ENCODE measurements at places on chromosomes 1 and 21.

DNA sequence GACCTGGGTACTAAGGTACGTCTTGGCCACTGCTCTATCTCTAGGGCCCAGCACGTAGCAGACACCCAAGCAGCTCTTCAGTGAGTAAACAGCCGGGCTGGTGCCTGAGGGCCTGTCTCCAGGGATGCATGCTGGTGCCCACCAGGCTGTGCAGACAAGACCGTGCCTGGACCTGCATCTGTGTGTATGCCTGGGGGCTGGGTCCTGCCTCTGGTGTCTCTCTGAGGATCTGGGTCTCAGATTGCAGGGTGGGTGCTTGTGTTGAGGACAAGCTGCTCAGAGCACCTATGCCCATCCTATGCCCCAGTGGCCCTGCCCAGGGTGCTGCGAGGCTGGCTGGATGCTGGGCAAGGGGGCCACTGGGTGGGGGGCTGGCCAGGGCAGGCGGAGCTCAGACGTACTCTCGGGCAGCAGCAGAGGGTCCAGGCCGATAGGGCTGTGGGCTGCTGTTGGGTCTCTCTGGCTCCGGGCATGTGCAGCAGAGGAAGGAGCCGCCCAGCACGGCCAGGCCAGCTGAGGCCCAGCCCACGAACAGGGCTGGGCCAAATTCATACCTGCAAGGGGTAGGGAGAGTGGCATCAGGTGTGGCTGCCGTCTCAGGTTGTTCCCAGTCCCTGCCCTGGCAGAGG, 4.4 kb downstream of the CLDN19 start:
- no peak for DNase-seq

DNA sequence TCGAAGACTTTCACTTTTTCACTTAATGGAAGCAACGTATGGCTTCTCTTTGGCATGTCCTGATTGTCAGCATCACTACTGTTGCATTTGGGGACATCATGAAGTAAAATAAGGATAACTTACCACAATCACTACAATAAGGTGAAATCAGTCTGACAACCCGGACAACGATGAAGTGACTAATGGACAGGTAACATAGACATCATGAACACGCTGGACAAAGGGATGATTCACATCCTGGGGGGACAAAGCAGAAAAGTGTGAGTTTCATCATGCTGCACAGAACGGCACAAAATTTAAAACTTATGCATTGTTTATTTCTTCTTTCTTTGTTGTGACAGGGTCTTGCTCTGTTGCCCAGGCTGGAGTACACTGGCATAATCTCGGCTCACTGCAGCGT, 53.9 kb downstream of the FH start:
- DNase-seq: no peak

- no peak for DNase-seq
Measured at GRCh38 chr1:45282351-45282750, 44.3 kb upstream of the HPDL start.

DNA sequence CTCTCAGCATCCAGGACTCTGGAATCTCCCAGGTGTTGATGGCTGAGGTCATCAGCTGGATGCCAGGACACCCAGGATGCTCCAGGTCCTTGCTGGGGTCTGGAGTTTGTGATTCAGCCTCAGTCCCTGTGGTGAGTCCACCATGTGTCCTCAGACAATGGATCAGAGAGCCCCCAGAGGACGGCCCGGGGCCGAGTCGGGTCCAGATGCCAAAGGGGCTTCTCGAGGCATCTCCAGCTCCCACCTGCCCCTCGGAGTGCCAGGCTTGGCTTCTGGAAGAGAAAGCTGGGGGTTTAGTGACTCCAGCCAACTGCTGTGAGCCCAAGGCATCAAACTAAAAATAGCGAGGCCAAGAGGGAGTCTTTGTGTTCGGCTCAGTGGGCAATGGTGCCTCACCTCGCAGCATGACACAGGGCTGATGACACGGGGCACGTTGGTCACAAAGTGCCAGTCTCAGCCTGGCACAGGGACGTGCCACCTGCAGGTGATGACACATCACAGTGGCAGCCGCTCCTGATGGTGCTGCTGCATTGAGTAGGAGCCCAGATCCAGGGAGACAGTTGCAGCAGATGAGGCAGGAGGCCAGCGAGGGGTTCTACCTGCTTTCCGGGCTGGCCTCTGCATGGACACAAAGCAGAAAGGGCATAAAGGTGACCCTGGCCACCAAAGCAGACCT, 10.6 kb downstream of the PDE9A start:
- DNase-seq: no peak

- DNase-seq: no peak
Measured at GRCh38 chr1:224873434-224874369, 55.8 kb upstream of the DNAH14 start.

DNA sequence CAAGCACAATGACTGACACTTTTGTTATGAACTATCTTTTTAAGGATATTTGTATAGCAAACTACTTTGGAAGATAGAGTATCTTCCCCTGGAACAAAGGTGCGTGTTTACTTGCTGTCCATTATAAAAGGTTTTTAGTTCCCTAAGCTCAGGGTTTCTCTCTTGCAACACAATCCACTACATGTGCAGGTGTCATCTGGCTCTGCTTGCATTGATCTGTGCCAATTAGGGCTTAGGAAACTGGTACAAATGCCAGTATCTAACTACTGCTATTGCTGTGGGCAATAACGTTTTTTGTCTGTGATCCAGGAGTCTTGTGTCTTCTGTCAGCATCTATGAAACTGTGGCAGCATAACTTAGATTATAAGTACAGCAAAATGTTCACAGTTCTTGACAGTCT, 68.3 kb upstream of the ABCD3 start:
- no peak for DNase-seq

DNA sequence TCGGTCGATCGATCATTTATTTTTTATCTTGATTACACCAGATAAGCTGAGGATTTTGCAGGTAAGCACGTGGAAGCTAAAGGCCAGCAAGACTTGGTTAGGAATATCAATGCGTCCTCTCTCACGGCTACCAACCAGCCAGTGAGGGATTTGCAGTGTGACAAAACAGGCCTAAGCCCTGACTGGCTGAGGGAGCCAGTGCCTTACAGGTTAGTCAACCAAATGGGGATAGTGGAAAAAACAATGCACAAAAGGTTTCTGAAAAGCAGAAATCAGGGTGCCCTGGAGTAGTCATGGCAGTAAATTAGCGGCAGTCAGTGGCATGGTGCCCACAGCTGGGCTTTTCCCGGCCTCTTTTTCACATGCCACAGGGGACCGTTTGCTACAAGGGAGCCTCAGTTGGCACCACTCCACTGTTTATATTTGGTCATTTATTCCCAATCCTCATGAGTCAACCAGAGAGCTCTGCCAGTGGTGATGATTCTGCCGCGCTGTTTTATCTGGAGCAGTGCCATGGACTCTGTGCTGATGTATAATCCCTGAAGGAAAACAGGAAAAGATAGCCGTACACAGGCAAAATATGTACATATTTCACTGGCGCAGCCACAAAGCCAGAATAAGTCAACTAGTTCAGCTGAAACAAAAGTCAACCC, 167.6 kb downstream of the RHOU start:
- DNase-seq: peak; percentile 79

DNA sequence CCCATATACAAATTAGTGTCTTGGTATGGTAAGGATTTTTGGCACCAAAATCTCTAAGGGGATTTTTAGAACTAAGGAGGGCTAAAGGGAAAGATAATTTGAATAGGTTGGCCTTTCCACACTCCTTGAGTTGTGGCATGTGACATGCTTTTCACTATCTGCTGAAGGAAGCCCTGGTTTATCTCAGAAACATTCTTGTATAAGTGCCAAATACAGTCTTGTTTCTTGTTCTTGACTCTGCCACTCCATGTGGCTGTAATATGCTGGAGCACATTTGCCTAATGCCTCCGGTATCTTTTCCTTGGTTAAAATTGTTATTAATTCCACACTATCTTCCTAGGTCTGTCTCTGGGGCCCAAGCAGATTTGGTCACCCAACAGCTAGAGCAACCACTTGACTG, 457.0 kb downstream of the USP25 start:
- DNase-seq: no peak

GRCh38 chr1:89881415-89882058, 60.7 kb downstream of the LRRC8D start:
- no peak for DNase-seq

DNA sequence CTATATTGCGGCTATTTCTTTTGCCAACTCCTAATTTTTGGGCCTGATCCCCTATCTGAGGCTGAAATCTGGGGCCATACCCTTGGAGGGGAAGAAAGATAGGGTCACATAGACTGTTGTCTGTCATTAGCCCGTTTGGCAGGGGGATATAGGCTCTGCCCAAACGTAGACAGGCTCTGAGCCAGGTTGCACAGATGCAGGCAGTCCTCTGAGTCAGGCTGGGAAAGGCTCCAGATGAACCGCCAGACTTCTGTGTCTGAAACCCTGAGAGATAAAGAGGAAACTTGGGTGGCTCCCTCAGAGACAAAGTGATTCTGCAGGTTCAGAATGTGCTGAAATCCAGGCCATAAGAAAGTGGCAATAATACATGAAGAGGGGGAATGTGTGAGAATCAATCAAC, 4.0 kb upstream of the CAP1 start:
- peak; percentile 84 for DNase-seq

- peak; percentile 50 for DNase-seq
Measured at GRCh38 chr1:116067566-116067890, 43.7 kb upstream of the MAB21L3 start.

- no peak for DNase-seq
Measured at GRCh38 chr1:20271498-20272400, 18.9 kb upstream of the VWA5B1 start.

- DNase-seq: no peak
Measured at GRCh38 chr1:87683196-87683956, 354.7 kb downstream of the LMO4 start.

GRCh38 chr1:30877205-30877912, 31.2 kb downstream of the SDC3 start:
- DNase-seq: peak; percentile 90

DNA sequence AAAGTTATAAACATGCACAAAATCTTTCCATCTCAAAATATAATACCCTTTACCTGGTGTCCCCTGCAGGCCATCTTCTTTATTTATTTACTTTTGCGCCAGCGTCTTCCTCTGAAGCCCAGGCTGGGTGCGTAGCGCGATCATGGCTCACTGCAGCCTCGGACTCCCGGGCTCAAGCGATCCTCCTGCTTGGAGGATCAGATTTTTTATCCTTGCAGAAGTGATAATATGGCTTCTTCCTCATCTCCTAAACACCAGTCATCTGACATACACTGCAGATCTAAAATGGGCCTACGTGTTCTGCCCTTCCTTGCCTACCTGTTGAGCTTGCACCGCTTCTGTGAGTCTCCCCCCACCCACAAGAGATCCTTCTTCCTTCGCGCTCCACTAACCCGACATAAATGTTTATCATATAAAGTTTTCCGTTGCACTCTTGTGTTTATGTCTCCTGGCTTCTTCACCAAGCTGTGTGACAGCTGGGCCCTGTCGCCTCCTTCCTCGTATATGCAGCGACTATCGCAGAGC, 506 bp upstream of the SRP9 start:
- no peak for DNase-seq

- DNase-seq: no peak
Measured at GRCh38 chr1:211828584-211829342, 1.8 kb downstream of the LPGAT1 start.

DNA sequence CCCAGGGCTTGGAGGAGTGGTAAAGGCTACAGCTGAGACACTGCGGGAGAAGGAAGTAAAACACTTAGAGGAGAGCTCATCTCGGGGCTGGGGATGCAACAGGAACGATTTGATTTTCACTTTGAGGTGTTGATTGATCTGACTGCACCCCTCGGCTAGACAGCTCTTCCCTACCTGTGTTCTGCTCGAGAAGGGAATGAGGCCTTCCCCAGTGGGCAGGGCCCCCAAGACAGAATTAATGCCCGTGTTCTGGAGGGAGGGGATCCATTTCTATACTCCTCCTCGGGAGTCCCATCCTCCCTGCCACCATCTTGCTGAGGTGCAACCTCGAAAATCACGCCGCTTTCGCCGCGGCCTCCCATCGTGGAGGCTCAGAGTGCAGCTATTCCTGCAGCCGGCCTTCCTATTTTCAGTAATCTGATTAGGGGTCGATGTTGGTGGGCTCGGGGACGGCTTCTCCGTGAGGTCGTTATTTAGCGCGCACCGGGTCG, 2.4 kb downstream of the ATP2B4 start:
- no peak for DNase-seq

DNA sequence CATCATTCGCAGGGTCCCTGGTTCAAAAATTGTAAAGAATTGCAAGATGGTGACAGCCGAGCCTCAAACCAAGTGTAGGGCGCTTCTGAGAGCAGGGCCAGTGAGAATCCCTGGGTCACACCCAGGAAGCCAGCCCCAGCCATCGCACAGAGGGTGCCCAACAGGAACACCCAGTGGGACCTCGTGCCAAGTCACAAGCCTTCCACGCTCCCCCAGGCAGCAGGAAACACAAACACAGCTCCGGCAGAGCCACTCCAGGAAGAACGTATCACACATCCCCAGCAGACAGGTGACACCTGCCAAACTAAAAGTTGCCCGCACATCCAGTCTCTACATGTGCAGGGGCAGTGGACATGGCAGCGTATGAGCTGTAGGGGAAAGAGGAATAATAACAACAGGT, 20.2 kb downstream of the DHRS3 start:
- DNase-seq: peak; percentile 82

DNA sequence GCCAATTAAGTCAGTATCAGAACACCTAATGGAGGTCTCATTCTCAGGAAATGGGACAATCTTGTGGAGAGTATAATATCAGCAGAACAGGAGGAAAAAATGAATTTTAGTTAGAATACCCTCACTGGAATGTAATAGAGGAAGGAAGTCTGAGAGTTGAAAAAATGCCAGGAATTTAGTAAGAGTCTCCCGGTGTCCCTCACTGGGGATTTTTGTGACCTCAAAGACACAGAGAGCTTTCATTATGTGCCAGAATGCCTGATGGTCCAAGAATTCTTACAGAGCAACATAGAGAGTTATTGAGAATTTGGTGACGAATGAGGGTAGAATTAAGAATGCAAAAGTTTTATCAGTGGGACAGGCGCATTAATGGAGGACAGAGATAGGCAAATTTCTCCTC, 443.5 kb upstream of the B3GALT2 start:
- no peak for DNase-seq

DNA sequence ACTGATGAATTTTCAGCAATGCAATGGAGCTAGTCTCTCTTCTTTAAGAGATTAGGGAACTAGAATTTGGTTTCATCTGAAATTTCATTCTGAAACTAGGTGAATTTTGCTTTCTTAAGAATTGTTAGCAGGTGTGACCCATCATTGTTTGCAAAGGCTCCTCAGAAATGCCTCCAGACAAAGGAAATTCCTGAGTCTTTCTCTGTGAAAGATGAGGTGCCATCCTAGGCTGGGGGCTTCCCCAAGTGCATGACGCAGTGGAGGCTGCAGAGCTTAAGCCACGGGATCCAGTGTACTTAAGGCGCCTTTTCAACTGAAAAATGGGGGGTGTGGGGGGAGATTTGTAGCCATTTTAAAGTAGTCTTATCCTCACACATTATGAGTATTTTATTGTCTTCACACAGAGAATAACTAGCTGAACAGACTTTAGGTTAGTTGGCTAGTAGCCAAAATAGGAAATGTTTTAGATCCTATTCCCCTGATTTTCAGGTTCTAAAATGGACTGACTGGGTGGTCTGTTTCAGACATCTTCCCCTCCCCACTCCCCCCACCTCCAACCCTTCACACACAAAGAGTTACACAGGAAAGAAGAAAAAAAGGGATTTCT, 202.0 kb downstream of the NFIA start:
- no peak for DNase-seq

GRCh38 chr1:172041102-172041501, 199.8 kb downstream of the DNM3 start:
- DNase-seq: no peak

GRCh38 chr1:51489472-51489871, 29.6 kb downstream of the EPS15 start:
- no peak for DNase-seq
